NCI-H510A (cell line): ENCODE measurements at places on chromosomes 7 and 10.

- no peak for DNase-seq
Observed at GRCh38 chr10:101670635-101671034, 24.3 kb downstream of the FBXW4 start.

GRCh38 chr7:84997626-84998025 lies 189.2 kb downstream of the SEMA3D start:
- no peak for DNase-seq

- DNase-seq = no peak
Observed at GRCh38 chr10:78972160-78972946, 96.4 kb upstream of the ZMIZ1 start.

DNA sequence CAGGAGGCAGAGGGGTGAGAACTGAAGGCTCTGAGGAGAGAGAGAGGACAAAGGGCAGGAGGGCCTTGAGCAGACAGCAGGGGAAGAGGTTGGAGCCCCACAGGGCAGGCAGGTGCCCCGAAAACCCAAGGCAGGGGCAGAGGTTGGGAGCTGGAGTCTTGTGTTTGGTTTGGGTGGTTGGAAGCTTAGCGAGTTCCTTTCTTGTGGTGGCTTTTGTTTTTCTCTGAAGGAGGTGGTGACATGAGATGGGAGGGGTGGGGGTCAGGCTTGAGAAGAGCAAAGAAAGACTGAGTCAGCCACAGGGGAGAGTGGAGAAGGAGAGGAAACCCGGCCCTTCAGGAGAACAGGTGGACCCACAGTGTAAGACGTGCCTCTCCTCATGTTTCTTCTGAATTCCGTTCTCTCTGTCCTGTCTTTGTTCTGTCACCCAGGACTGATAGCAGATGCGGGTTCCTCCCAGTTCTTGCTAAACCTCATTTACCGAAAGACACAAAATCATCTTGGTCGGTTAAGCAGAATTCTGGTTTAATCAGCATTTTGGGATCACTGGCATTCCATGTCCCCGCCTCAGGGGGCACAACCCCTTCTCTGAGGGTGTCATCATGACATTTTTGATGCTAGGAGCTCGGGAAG lies 95.3 kb downstream of the INSYN2A start:
- no peak for DNase-seq

DNA sequence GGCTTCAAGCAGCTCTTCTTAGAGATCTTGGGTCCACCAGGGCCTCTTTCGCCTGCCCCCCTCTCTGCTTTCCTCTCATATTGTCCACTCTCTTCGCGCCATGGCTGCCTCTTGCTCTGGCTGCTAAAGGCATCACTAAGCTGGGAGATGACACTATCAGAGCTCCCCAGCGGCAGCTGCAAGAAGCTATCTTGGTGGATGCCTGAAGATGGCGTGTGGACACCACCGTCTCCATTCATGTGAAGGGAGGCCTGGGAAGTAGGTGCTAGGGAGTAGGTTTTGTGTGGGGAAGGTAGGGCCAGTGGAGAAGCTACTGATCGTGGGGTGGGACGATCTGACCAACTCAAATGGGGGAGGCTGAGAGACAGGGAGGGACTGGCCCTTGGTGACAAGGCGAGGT lies 45.9 kb upstream of the PDLIM1 start:
- DNase-seq = no peak

- no peak for DNase-seq
Observed at GRCh38 chr7:6269527-6269926, 2.9 kb downstream of the CYTH3 start.

GRCh38 chr10:17655009-17655408 lies 11.1 kb downstream of the STAM start:
- DNase-seq = no peak

DNA sequence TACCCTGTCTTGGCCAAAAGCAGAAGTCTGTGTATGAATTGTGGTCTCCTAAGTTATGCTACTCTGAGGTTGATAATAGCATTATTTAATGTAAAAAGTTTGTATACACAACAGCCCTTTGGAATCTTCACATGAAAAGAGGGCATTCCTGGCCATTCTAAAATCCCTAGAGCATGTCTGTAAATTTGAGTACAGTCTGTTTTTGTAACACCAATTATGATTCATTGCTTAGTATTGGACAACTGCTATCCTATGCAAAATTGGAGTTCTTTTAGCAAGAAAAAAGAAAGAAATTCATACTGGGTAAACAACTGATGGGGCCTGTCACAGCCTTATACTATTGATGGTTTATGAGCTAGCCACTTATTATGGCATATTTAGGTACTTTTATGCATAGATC lies 10.2 kb downstream of the CUTC start:
- DNase-seq = no peak

DNA sequence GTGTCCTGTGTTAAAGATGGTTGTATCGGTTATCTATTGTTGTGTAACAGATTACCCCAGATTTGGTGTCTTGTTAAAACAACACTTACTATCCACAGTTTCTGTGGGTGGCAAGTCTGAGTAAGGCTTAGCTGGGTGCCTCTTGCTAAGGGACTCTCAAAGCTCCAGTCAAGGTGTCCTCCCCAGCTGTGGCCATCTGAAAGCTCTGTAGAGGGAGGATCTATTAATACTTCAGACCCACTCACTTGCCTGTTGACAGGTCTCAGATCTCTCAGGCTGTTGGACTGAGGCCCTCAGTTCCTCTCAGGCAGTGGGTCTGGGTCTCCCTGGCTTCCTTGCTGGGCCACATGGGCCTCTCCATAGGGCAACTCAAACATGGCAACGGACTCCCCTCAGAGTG lies 19.6 kb downstream of the ARID5B start:
- no peak for DNase-seq

- DNase-seq = no peak
Observed at GRCh38 chr10:60872451-60872850, 71.5 kb downstream of the RHOBTB1 start.

DNA sequence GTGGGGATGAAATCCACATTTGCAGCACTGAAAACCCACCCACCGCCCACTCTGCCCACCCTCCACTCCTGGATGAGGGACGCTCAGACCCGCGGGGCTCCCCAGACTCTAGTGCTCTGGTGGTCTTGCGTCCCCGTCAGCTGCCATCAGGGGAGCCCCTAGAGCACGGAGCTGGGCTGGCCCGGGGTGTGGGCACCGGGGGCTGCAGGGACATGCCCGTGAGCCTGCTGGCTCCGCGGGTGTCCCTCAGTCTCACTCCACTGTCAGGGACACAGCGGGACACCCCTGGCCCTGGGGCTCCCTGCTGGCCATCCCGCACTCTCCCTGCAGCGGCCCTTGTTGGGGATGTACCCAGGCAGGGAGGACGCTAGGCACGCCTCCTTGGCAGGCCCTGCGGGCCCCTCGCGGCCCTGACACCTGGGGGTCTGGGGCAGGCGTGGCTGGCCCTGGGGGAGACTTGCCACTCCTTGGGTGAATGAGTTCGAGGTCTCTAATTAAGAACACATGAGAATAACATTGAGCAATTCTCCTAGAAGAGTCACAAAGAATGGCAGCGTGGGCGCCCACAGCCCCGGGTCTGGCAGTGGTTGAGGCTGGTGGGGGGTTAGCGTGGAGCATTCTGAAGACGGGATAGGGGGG lies 64.2 kb downstream of the CFAP46 start:
- no peak for DNase-seq

- no peak for DNase-seq
Observed at GRCh38 chr10:29608062-29608461, 26.7 kb downstream of the SVIL start.

GRCh38 chr10:22713853-22714478 lies 412 bp downstream of the PIP4K2A start:
- no peak for DNase-seq
